ENCODE measurements at places on chromosomes 4 and X. TPM values are rescaled to one million over a fixed set of nuclear protein-coding genes. Genes with fewer than 3 reads are reported as not detected.
A peak's percentile ranks its signal among the peaks of the same experiment; 100 is the strongest.

MTMR1 gene
- 38.2 TPM for total RNA-seq

GSX2 gene
- total RNA-seq: not detected

ABCG2 gene
- 1.4 TPM for total RNA-seq

AMOT gene
- total RNA-seq: 1.5 TPM

DNA sequence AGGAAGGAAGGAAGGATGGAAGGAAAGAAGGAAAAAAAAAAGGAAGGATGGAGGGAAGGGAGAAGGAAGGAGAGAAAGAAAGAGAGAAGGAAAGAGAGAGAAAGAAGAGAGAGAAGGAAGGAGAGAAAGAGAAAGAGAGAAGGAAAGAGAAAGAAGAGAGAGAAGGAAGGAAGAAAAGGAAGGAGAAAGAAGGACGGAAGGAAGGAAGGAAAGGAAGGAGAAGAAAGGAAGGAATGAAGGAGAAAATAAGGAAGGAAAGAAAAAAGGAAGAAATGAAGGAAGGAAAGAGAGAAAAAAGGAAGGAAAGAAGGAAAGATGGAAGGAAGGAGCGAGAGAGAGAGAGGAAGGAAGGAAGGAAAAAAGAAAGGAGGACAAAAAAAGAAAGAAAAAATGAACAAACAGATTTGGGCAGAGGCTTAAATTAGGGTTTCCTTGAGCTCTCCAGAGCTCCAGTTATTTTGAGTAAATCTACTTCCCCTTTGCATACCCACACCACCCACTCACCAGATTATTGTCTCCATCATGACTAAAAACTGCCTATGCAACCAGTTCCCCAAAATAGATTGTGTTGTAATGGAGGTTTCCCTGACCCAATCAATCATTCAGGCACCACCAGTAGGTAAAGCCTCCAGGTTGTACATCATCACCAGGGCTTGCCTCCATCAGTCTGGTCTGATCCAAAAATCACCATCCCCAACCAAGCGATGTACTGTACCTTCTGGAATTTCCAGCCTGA lies 1722.9 kb upstream of the PCDH10 start:
- no peak for DNase-seq

METTL14 gene
- 46.8 TPM for total RNA-seq

VSIG4 gene
- total RNA-seq: 0.68 TPM

GRCh38 chr4:5399790-5400421 lies 308.5 kb downstream of the EVC2 start:
- no peak for DNase-seq

DNA sequence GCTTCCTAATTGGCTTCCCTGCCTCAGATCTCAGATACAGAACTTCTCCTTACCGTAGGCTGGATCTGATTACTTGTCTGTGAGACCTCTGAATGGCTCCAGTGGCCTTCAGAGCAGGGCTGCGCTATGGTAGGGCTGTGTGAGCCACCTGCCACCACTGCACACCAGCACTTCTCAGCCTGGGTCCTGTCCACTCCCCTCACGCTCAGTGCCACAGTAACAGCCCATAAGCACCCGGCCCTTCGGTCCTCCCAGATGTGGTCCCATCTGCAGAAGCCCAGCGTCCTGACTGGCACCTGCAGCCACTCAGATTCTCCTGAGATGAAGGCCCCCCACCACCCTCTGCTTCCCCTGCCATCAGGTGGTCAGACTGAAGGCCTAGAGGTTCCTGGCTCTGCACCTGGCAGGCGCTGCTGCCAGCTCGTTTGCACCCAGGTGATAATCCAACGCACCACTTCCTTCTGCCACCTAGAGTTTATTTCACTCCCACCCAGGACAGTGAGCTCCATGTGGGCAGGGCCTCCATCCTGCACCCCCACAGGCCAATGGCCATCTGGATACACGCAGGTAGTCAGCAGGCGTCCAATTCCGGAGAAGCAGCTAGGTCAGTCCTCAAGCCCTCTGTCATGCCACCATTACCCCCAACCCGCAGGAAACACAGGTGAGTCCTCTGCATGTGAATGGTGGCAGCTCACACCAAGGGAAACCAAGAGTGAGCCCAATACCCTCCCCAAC lies 5.4 kb downstream of the WDR1 start:
- DNase-seq: no peak

- no peak for DNase-seq
Observed at GRCh38 chr4:181193131-181193930, 1049.9 kb upstream of the TENM3 start.

DNA sequence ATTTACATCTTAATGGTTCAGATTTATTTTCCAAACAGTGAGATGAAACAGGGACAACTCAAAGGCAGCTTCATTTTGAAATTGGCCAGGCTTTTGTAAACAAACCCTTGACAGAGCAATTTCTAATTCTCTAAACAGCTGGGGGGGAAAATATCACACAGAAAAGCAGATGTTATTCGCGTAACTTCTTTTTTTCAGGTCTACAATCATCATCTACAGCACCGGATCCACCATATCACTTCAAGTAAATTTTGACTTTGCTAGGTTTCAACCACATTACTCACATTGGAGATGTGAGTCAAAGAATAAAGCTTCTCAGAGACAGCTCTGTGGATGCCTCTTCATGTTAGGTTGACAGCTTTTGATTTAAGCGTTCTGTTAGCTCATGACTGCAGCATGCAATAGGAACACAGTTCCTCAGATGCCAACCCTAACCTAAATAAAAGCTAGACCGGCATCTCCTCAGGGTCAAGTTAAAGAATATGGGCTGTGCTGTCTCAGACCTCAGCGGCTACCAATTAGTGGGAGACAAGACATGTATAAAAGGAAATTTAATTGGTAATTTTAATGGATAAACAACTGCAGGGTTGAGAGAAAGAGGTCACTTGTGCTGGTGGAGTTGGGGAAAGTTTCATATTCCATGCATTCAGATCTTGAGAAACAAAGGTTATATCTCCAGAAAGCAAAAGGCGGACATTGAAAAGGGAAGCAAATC lies 26.8 kb downstream of the AMELX start:
- DNase-seq: no peak

SHISA3 gene
- not detected for total RNA-seq

- DNase-seq: no peak
Observed at GRCh38 chrX:51955200-51955599, 61.8 kb downstream of the MAGED1 start.

- DNase-seq: no peak
Observed at GRCh38 chrX:150185766-150186165, 177.4 kb upstream of the MAMLD1 start.

GRCh38 chr4:25844961-25845712 lies 17.7 kb downstream of the SEL1L3 start:
- no peak for DNase-seq

GRCh38 chr4:147327322-147327721 lies 153.6 kb upstream of the EDNRA start:
- DNase-seq: no peak

SOD3 gene
- not detected for total RNA-seq

GRCh38 chr4:83335701-83336100 lies 1.1 kb upstream of the HPSE start:
- no peak for DNase-seq

ADGRG4 gene
- not detected for total RNA-seq

DNA sequence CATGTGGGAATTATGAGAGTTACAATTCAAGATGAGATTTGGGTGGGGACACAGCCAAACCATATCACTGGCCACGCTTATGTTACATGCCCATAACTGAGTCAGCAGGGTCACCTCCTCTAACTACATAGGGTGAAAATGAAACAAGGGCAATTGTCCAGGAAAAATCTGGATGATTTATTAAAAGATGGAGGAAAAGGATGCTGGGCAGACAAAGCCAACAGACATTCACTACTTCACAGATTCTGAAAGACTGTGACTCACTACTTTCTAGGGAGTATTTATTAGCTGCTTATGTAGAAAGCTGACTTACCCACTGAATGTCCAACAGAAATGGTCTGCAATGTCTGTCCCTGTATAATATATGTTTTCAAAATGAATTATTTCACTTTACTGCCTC lies 72.4 kb downstream of the APBB2 start:
- DNase-seq: no peak

USP26 gene
- not detected for total RNA-seq

DNA sequence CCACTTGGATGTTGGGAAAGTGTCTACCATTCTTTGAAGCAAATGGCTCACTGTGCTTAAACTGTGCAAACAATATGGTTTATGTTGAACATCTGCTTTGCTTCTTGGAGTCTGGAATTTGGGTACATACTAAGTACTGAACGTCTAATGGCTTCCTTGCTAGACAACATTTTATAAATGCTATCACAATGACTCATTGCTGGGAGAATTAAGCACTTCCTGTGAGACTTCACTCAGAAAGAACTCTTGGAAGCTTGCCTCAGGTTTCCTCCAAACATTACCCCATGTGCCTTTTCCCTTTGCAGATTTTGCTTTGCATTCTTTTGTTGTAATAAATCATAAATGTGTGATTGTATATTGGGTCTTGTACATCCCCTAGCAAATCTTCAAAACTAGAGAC lies 139.7 kb downstream of the PACRGL start:
- no peak for DNase-seq

DNA sequence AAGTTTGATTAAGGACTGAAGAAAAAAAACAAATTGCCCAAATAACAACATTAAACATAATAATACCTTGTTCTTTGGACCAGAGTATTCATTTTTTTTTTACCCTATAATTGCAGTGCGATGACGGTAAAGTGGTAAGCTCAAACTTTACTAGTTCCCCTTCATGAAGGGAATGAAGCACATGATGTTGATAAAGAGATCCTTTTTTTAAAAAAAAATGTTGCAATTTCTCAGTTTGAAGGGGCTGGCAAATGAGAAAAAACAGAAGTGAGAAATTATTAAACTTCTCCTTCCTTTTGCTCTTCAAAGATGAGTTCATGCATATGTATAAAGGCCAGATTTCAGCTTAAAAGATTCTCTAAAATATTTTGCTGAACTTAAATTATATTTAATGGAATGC lies 231.7 kb downstream of the C4orf33 start:
- no peak for DNase-seq

DNA sequence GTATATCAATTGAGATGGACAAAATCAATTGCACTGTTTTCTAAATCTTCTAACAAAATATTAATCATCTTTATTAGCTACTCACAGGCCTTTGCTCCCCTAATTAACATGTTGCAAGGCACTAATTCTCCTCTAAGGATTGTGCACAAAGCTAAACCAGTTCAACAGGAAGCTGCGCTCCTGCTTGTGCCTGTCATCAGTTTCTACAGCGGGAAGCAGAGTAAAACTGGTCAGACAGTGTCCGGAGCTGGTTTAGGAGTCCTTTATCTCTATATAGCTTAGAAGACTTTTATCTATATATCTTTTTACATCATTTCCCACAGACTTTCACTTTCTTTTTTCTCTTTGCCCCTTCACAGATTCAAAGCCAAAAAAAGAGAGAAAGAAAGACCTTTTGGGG lies 79.1 kb downstream of the ELOVL6 start:
- DNase-seq: no peak

DNA sequence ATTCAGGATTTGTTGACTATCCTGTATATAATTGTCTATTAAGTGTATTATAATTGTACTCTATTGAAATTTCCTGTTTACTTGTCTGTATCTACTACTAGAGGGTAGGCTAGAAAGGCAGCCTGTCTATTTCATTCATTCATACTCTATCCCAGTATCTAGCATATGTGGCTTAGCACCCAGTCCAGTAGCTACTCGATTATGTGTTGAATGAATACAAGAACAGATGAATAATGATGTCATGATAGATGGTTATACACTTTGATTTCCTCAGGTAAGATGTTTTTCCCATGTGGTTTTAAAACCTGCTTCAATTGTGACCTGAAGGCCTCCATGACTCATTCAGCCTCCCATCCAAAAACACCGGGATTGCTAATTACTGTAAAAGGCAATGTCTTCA lies 68.0 kb downstream of the IL21 start:
- DNase-seq: no peak

DNA sequence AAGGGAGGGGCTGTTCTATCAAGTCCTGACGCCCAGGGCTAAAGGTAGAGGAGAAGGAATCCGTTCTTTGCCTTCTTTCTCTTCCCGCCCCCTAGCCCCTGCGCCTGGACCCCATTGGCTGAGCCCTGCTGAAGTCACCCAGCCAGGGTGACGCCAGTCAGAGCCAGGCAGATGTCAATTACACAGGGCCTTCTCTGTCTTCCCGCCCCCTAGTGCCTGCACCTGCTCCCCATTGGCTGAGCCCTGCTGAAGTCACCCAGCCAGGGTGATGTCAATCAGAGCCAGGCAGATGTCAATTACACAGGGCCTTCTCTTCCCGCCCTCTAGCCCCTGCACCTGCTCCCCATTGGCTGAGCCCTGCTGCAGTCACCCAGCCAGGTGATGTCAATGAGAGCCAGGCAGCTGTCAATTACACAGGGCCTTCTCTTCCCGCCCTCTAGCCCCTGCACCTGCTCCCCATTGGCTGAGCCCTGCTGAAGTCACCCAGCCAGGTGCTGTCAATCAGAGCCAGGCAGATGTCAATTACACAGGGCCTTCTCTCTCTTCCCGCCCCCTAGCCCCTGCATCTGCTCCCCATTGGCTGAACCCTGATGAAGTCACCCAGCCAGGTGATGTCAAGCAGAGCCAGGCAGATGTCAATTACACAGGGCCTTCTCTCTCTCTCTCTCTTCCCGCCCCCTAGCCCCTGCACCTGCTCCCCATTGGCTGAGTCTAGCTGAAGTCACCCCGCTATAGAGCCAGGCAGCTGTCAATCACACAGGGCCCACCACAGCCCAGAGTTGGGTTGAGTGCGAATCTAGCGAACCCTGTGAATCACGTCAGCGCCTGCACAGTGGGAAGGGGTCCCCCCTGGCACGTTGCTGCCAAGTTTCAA lies 46.4 kb downstream of the ASMT start:
- peak; percentile 83 for DNase-seq

DNA sequence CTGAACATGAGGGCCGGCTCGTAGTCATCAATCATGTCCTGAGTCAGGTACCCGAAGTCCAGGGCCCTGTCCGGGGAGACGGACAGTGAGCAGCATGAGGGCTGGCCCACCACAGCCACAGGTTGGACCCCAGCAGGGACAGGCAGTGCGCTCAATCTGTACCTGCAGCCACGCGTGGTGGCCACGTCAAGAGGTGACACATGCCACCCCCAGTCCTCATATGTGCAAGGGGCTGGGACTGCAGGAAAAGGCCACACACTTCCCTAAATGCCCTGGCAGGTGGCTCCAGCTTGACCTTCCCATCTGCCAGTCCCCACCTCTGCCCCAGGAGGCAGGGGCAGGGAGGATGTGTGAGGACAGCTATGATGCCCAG lies 73.8 kb upstream of the MXD4 start:
- no peak for DNase-seq

REPS2 gene
- total RNA-seq: 0.49 TPM

- DNase-seq: no peak
Observed at GRCh38 chr4:158291334-158292055, 81.2 kb downstream of the TMEM144 start.

GRCh38 chrX:93868289-93868965 lies 194.4 kb downstream of the FAM133A start:
- no peak for DNase-seq

- DNase-seq: peak; percentile 9
Observed at GRCh38 chr4:36385951-36386571, 104.6 kb downstream of the DTHD1 start.

AADAT gene
- not detected for total RNA-seq

DNA sequence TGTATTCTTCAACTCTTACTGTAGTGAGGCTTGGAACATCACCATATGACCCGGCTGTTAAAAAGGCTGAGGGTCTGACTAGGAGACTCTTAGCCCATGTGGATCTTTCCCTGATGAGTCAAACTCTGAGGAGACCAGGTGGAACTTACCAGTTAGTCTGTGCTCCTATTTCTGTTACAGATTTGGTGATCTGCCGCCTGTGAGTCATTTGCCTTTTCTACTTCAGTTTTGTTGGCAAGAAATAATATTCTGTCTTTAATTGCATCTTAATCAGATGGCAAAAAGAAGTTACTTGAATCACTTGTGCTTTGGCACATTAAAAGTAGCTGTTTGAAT lies 48.4 kb downstream of the MTM1 start:
- no peak for DNase-seq

Measured in CD8-positive, alpha-beta memory T cell (primary cell).